OCI-M1 (cell line): ENCODE measurements at places on chromosomes 2 and 18.
A peak's percentile ranks its signal among the peaks of the same experiment; 100 is the strongest.

GRCh38 chr18:31267823-31268481 is 50.0 kb upstream of the DSG1 start:
- DNase-seq: no peak

- no peak for DNase-seq
Observed at GRCh38 chr18:54973046-54973445, 13.8 kb upstream of the CCDC68 start.

- peak; percentile 92 for DNase-seq
Observed at GRCh38 chr2:55111570-55112228, 61.4 kb upstream of the RTN4 start.

GRCh38 chr2:190794377-190794776 is 86.2 kb upstream of the GLS start:
- DNase-seq: no peak

DNA sequence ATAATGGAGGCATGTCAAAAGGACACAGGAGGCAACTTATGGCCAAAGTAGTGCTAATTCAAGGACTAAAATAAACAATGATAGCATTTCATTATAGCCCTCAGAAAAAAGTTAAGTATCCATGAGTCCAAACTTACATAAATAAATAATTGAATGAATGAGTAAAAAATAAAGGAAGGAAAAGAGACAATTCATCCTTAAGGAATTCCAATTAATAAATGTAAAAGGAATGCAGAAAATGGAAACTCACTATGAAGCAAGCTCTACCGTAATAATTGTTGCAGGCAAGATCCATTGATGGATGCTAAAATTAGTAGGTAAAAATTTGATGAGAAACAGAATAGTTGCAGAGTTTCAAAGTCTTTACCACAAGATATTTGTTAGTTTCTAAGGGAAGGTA is 88.2 kb upstream of the RAPGEF4 start:
- DNase-seq: no peak

- no peak for DNase-seq
Observed at GRCh38 chr2:12076810-12077209, 330.4 kb downstream of the LPIN1 start.

DNA sequence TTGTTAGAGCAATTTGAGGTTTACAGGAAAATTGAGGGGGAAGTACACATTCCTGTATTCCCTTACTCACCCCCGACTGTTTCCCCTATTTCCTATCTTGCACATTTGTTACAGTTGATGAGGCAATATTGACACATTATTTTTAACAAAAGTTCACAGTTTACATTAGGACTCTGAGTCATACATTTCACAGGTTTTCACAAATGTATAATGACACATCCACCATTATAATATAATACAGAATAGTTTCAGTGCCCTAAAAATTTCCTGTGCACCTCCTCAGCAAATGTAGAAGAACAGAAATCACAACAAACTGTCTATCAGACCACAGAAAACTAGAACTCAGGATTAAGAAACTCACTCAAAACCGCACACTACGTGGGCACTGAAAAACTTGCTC is 160.6 kb upstream of the RMP24 start:
- DNase-seq: peak; percentile 21

DNA sequence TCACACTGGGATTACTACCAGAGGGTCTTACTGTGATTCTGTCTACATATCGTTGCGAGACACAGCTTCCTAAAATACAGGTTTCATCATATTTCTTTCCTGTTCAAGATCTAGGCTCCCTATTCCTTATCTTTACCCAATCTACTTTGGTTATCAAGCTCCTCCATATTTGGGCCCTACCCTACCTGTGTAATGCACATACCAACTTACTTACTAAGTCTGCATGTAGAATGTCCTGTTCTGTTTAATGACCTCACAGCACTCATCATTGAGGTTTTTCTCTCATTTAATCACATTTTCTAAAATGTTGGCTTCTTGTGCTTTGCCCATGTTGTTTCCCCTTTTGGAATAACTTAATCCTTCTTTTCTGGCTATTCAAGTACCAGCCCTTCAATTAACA is 551.1 kb downstream of the ZEB2 start:
- no peak for DNase-seq

DNA sequence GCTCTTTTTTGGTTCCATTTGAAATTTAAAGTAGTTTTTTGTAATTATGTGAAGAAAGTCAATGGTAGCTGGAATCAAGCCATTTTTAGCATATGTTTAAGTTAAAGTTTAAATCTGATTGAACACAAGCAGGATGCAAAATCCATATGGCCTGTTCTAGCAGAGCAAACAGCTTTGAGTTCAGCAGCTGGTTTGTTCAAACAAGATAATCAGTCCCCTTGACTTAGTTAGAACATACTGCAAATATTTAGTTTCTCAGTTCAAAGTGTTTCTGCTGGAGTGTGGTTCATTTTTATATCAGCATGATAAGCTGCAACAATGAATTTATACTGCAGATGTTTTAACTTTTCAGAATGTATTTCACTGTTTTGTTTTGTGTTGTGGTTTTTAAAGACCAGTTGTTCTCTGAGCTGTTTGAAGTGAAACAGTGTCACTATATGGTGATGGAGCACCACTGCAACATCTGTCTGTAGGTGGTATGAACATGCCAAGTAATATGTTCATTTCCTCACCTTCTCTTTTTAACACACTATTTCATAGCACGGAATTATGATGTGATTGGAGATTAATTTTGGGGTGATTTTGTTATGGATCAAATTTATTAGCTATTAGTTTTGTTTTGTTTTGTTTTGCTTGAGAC is 125.3 kb downstream of the COL4A4 start:
- no peak for DNase-seq

- DNase-seq: peak; percentile 17
Observed at GRCh38 chr18:49819823-49820671, 6.7 kb upstream of the ACAA2 start.

DNA sequence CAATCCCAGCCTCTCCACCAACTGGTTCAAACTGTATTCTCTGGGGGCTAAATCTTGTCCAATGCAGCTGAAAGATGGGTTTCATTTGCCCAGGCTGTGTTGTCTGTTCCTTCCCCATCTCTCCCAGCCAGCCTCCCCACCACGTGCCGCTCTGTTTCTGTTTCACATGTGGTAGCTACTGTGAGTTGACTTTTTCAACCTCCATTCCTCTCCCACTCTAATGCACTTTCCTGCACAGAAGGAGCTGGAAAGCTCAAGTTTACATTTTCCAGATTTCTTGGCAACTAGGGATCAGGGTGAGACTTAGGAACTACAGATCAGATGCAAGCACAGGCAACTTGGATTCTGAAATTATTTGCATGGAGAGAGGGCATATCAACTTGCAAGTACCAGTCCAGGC is 19.0 kb upstream of the NPAS2 start:
- no peak for DNase-seq

DNA sequence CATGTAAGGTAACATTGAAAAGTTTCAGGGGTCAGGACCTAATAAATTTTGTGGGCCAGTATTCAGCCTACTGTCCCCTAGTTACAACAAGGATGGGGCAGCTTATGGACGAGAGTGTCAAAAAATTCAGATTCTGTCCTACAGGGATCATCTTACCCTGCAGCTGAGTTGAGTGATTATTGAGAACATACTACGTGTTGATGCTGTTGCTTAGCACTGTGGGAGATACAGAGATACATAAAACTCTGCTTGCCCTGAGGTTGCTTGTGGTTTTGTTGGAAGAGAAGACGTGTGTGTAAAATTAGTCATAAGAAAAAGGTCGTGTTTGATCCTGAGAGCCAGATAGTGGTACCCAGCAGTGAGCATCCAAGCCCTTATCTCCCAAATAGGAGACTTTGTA is 253.2 kb downstream of the NEDD4L start:
- DNase-seq: no peak

- DNase-seq: no peak
Observed at GRCh38 chr18:64203295-64203694, 54.4 kb upstream of the LINC00305 start.

DNA sequence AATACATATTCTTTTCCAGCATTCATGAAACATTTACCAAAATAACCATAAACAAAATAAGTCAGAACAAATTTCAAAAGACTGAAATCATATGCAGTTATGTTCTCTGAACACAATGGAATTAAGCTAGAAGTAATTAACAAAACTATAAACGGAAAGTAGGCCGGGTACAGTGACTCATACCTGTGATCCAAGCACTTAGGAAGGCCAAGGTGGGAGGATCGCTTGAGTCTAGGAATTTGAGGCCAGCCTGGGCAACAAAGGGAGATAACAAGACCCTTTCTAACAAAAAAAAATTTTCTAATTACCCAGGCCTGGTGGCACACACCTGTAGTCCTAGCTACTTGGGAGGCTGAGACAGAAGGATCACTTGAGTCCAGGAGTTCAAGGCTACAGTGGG is 14.9 kb downstream of the ATAD2B start:
- DNase-seq: no peak

GRCh38 chr2:219252570-219252899 is 508 bp upstream of the TUBA4B start:
- DNase-seq: no peak

DNA sequence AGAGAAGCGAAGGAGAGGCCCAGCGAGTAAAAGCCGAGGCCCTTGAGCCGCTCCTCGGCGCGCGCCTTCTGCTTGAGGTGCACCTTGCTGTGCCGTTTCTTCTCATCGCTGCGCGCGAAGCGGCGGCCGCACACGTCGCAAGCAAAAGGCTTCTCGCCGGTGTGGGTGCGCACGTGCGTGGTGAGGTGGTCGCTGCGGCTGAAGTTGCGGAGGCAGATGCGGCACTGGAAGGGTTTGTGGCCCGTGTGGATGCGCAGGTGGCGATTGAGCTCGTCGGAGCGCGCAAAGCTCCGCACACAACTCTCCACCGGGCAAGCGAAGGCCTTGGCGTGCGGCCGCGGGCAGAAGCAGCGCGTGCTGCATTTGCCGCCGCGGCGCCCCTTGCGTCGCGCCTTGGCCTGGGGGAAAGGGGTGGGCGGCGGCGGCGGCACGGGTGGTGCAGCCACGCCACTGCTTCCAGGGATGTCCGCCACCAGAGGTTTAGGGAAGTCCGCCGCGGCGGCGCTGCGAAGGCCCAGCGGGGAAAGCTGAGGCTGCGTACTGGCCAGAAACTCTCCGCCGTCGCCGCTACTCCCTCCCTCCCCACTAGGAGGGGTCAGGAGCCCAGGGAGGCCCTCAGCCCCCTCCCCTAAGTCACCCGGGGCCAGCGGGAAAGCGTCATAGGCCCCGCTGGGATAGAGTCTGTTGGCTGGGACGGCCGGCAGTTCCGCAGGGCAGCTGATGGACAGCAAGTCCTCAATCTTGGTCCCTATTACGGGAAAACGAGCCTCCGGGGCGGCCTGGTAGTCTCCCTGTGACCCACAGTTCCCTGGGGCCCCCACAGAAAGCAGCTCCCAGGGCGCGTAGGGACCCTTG is 1.7 kb downstream of the EGR4 start:
- DNase-seq: no peak

DNA sequence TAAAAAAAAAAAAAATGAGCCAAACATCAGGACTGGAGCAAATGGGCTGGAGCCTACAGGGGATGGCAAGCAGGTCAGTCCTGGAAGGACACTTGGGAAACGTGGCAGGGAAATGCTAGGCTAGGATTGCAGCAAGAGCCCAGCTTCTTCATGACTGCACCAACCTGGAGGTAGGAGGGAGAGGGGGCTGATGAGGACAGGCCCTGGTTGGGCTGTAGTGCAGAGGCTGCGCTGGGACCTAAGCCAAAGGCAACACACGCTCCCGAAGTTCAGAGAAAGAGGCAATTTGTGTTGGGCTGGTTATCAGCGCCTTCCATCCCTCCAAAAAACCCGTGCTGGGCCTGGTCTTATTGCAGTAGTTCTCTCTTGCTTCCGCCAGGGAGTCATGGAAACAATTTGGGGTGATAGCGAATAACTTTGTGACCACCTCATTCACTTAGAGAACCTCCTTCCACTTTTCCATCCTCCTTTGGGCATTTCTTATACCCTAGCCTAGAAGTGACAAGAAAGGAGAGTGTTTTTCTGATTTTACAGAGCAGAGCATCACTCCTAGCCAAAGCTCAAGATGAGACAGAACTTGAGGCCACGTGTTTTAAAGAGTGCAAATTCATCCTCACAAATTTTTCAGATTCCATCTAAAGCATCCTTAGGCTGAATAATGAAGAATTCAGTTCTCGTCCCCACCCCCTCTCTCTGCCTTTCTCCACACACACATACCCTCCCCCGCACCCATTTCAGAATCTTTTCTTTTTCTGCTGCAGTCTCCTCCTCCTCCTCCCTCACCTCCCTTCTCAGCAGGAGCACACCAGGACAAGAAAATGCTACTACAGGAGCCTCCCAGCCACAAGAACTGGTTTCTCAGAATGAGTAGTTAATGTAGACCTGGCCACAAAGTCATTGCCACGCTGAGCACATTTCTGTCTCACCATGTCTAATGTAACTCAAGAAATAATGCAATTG is 82.5 kb upstream of the STPG4 start:
- peak; percentile 81 for DNase-seq

GRCh38 chr18:22428672-22429071 is 11.0 kb upstream of the CTAGE1 start:
- no peak for DNase-seq

GRCh38 chr18:68922392-68922791 is 124.5 kb downstream of the CCDC102B start:
- no peak for DNase-seq

- DNase-seq: no peak
Observed at GRCh38 chr2:212330263-212330662, 208.3 kb downstream of the ERBB4 start.

GRCh38 chr2:240955306-240956170 is 42.9 kb upstream of the SNED1 start:
- no peak for DNase-seq

GRCh38 chr18:34219651-34220050 is 5.1 kb downstream of the NOL4 start:
- DNase-seq: no peak

DNA sequence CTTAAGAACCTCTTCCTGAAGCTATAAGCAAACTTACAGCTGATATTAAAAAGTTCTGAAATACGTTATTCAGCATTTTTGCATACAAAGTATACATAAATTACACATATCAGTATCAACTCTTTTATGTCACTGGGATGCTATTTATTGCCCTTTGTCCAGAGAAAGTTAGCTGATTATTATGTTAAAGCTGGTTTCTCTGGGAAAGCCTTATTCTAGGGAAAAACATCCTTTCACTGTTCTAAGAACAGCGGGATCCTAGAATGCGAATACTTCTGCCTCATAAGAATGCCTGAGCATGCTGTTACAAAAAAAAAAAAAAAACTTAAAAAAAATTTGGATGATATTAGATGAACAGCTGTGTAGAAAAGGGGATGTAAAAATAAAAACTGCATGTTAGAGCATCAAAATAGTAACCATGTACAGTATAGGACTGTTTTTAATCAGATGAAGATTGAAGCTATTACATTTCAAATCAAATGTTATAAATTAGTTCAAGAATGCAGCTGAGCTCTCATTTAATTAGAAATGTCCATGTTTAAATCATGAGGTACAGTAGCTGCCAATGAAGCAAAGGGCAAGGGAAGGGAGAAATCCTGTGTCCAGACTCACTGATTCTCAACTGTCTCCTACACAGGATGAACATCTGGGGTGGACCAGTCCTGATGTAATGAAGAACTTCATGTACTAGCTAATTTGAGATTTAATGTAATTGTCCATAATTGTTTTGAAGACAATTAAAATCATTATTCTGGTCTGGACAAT is 8.2 kb downstream of the FTCDNL1 start:
- no peak for DNase-seq

- peak; percentile 12 for DNase-seq
Observed at GRCh38 chr2:15546297-15547098, 14.6 kb downstream of the NBAS start.

GRCh38 chr2:176398243-176399073 is 129.2 kb downstream of the MTX2 start:
- no peak for DNase-seq

- DNase-seq: no peak
Observed at GRCh38 chr2:100852447-100852846, 32.5 kb downstream of the NPAS2 start.
